ENCODE measurements at places on chromosomes 1 and 21.

DNA sequence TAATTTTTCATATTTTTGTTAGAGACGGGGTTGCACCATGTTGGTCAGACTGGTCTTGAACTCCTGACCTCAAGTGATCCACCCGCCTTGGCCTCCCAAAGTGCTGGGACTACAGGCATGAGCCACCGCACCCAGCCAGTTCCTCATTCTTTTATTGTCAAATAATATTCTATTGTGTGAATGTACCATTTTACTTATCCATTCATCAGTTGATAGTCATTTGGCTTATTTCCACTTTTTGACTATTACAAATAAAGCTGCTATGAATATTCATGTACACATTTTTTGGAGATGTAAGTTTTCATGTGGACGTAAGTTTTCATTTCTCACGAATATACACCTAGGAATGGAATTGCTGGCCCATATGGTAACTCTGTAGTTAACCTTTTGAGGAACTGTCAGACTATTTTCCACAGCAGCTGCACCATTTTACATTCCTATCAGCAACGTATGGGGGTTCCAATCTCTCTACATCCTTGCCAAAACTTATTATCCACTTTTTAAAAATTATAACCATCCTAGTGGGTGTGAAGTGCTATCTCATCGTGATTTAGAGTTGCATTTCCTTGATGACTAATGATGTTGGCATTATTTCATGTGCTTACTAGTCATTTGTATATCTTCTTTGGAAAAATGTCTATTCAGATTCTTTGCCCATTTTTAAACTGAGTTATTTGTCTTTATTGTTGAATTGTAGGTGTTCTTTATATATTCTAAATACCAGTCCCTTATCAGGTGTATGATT, 12.7 kb downstream of the PACC1 start:
- peaks cover 57% of the 10 kb centered on the region for H3K36me3 ChIP-seq
- H3K4me3 ChIP-seq, result no peak overlapping the region
- H3K27me3 ChIP-seq, result no peaks in the 10 kb centered on the region
- H3K27ac ChIP-seq, result no peak overlapping the region

GRCh38 chr1:31426249-31426922, 13.4 kb downstream of the SERINC2 start:
- H3K27ac ChIP-seq, result no peak overlapping the region
- H3K4me3 ChIP-seq, result no peak overlapping the region
- H3K27me3 ChIP-seq, result peaks cover 13% of the 10 kb centered on the region

- H3K4me3 ChIP-seq, result peak overlapping the region; percentile 95
- H3K27me3 ChIP-seq, result no peaks in the 10 kb centered on the region
- H3K4me1 ChIP-seq, result peaks cover 32% of the 10 kb centered on the region
- H3K36me3 ChIP-seq, result peaks cover 40% of the 10 kb centered on the region
- H3K27ac ChIP-seq, result peak overlapping the region; percentile 87
These were observed 548 bp upstream of the CDC20 start for GRCh38 chr1:43358121-43358745.

DNA sequence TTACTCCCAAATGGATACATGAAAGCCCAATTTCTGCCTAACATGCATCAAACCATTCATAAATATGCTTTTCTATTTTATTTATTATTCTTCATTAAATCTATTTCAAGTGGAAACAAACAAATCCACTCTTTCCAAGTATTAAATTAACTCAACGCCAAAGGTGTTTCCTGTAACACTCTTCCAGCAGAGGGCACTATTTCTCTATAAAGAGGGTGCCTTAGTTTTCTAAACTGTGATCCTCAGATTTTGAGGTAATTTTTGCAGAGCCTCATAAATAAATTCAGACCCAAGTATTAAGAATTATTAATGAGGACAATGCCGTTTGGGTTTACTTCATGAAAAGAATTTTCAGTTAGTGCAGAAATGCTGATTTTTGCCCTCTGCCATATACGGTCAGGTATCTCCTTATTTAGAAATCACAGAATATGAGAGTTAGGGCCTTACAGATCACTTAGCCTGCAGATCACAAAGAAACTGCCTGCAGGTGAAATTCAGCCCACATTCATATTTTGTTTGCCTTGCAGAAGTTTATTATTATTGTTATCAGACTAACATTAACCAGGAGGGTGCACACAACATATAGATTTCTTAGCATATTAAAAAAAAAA, 40.1 kb upstream of the MYSM1 start:
- no peak overlapping the region for H3K4me3 ChIP-seq
- peak; percentile 26 for DNase-seq
- no peaks in the 10 kb centered on the region for H3K4me1 ChIP-seq
- H3K36me3 ChIP-seq, result no peaks in the 10 kb centered on the region
- H3K27ac ChIP-seq, result no peak overlapping the region

DNA sequence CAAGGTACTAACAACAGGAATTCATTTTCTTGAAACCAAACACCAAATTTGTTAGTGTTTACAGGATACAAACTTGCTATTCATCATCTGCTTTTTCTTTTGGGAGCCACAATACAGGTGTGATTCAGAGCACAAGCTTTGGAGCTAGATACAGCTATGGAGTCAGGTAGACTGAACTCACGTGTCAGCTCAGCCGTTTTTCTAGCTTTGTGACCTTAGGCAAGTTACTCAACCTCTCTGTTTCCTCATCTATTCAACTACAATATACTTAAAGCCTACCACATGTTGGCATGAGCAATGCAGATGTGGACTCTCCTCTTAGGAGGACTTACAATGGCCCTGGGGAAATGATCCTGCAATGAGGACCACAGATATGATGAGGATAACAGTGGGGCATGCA, 6.3 kb downstream of the HTR1D start:
- peaks cover 31% of the 10 kb centered on the region for H3K27me3 ChIP-seq
- H3K4me1 ChIP-seq, result no peaks in the 10 kb centered on the region
- H3K36me3 ChIP-seq, result no peaks in the 10 kb centered on the region
- H3K4me3 ChIP-seq, result no peak overlapping the region
- no peak for DNase-seq

GRCh38 chr1:201633811-201634210, 94.9 kb downstream of the NAV1 start:
- no peaks in the 10 kb centered on the region for H3K4me1 ChIP-seq
- no peaks in the 10 kb centered on the region for H3K27me3 ChIP-seq
- no peak for DNase-seq
- no peaks in the 10 kb centered on the region for H3K36me3 ChIP-seq
- H3K27ac ChIP-seq, result no peak overlapping the region
- H3K4me3 ChIP-seq, result no peak overlapping the region

- no peaks in the 10 kb centered on the region for H3K36me3 ChIP-seq
- H3K4me3 ChIP-seq, result no peak overlapping the region
- H3K27ac ChIP-seq, result no peak overlapping the region
- no peaks in the 10 kb centered on the region for H3K27me3 ChIP-seq
- DNase-seq, result no peak
These were observed 74.4 kb downstream of the PTPRU start for GRCh38 chr1:29310616-29311180.
